ENCODE measurements at places on chromosomes 16 and 17.

DNA sequence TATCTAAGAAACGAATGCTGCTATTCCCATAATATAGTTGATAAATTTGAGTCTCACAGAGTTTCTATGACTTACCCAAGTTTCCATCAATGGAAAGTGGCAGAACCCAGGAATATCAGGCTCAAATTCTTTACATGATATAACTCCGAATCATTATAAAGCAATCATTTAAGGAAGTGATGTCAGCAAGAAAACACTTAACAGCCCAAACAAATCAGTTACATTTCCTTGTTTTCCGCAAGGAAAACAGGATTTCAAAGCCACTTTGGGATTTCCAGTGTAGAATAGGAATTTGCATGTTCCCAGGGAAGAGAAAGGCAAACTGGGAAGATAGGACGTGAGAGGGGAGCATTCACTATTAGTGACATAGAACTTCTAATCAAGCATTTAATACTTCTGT, 311.4 kb upstream of the GOT2 start:
- no peaks in the 10 kb centered on the region for H3K27me3 ChIP-seq
- no peak overlapping the region for H3K4me3 ChIP-seq
- H3K4me1 ChIP-seq = no peaks in the 10 kb centered on the region
- H3K27ac ChIP-seq = no peak overlapping the region

DNA sequence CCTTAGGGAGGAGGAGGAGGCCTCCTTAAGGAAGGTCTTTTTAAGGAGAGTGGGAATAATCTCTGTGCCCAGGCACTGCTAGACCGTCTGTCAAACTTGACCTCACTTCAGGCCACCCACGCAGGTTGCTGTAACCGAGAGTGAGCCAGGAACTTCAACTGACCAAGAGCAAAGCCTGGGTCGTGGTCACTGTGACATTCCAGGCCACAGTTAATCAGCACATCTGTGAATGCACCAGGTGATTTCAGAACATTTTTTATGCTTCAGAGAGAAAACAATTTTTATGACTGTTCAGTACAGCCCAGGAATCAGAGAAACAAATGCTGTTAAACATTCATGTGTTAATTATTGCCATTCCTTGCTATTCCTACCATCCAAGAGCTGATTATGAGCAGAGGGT, 226.6 kb upstream of the ASIC2 start:
- DNase-seq = no peak
- H3K36me3 ChIP-seq = no peaks in the 10 kb centered on the region
- H3K27me3 ChIP-seq = no peaks in the 10 kb centered on the region
- no peak overlapping the region for H3K27ac ChIP-seq
- no peaks in the 10 kb centered on the region for H3K4me1 ChIP-seq
- no peak overlapping the region for H3K4me3 ChIP-seq

DNA sequence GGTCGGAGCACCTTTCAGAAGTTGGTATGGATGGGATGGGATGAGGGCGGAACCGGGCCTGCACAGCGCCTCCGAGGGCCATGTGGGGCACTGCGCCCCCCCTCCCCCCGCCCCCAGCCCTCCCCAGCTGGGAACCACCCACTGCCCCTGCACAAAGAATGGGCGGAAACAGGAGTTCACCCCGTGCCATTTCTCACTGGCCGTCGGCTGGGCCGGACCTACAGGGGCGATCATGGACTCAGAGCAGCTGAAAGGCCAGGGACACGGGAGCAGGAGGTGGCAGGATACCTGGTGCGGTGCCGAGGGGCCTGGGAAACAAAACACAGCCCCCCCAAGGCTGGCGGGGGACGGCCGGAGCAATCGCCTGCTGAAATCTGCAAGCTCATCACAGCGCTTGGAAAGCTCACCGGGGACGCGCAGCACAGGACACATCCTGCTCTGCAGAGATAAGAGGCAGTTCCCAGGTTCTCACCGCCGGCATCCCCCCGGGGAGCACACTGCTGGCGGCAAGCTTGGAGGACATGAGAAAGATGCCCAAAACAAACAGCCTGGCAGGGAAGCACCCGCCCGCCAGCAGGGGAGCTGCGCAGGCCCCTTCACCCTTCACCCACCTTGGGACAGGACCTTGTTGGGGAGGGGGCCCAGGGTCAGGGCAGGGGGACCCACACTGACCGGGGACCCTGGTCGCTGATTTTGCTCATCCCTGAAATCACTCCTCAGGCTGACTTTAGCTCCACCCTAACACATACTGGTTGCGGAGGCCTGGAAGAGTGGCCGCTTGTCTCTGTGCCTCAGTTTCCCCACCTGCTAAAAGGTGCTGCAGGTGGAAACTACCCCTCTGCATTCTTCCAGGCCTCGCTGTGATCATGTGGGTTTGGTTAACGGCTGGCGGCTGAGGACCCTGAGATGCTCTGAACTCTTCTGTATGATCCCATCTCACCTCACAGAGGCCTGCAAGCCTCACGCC, 263.9 kb downstream of the C16orf95 start:
- no peaks in the 10 kb centered on the region for H3K36me3 ChIP-seq
- no peak overlapping the region for H3K27ac ChIP-seq
- no peaks in the 10 kb centered on the region for H3K4me1 ChIP-seq
- H3K4me3 ChIP-seq = no peak overlapping the region
- DNase-seq = no peak
- peaks cover 76% of the 10 kb centered on the region for H3K27me3 ChIP-seq

- H3K36me3 ChIP-seq = no peaks in the 10 kb centered on the region
- DNase-seq = no peak
- no peak overlapping the region for H3K4me3 ChIP-seq
- H3K4me1 ChIP-seq = no peaks in the 10 kb centered on the region
- no peak overlapping the region for H3K27ac ChIP-seq
- peaks cover 85% of the 10 kb centered on the region for H3K27me3 ChIP-seq
Measured at GRCh38 chr16:87652799-87653198, 50.5 kb downstream of the JPH3 start.

- no peaks in the 10 kb centered on the region for H3K36me3 ChIP-seq
- no peaks in the 10 kb centered on the region for H3K4me1 ChIP-seq
- no peak for DNase-seq
- peaks cover 15% of the 10 kb centered on the region for H3K27me3 ChIP-seq
Measured at GRCh38 chr17:5630434-5630833, 46.1 kb upstream of the NLRP1 start.

GRCh38 chr16:74031551-74031950, 265.1 kb upstream of the PSMD7 start:
- H3K27me3 ChIP-seq = no peaks in the 10 kb centered on the region
- no peak for DNase-seq
- H3K4me1 ChIP-seq = no peaks in the 10 kb centered on the region

DNA sequence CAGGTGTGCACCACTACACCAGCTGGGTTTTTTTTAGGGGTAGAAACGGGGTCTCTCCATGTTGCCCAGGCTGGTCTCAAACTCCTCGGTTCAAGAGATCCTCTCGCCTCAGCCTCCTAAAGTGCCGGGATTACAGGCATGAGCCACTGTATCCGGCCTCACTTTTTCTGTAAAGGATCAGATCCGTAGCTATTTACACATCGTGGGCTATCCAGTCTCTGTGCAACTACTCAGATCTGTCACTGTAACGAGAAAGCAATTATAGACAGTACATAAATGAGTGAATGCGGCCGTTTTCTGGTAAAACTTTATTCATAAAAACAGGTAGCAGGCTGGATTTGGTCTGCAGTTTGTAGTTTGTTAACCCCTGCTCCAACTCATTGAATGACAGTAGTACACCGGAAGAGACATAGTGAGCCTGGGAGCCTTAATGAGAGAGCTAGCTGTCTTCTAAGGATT, 44.5 kb downstream of the VMP1 start:
- no peak for DNase-seq
- no peaks in the 10 kb centered on the region for H3K4me1 ChIP-seq
- H3K27me3 ChIP-seq = no peaks in the 10 kb centered on the region
- H3K27ac ChIP-seq = no peak overlapping the region

DNA sequence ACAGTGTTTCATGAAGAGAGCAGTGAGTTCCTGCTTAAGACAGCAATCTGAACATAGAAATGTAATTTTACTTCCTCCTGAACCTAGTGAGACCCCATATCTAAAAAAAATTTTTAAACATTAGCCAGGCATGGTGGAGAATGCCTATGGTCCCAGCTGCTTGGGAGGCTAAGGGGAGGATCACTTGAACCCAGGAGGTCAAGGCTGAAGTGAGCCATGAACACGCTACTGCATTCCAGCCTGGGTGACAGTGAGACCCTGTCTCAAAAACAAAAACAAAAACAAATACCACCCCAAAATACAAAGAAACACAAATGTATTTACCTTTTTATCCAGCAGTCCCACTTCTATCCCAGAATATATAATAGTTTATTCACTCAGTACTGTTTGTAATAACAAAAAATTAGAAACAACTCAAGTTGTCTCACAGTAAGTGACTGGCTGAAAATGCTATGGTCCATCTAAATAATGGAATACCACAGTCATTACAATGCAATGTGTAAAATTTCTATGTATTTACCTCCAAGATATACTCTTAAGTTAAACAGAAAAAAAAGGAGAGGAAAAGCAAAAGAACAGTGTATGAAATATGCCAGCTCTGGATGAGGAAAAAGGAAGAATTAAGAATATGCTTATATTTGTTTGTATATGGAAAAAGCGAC, 16.3 kb downstream of the CFDP1 start:
- H3K27ac ChIP-seq = no peak overlapping the region
- no peaks in the 10 kb centered on the region for H3K4me1 ChIP-seq
- H3K4me3 ChIP-seq = no peak overlapping the region
- no peaks in the 10 kb centered on the region for H3K27me3 ChIP-seq
- no peak for DNase-seq
- H3K36me3 ChIP-seq = no peaks in the 10 kb centered on the region

GRCh38 chr17:73338050-73338521, 26.3 kb upstream of the CDC42EP4 start:
- H3K27me3 ChIP-seq = no peaks in the 10 kb centered on the region
- no peak for DNase-seq
- no peak overlapping the region for H3K27ac ChIP-seq
- no peaks in the 10 kb centered on the region for H3K36me3 ChIP-seq
- H3K4me3 ChIP-seq = no peak overlapping the region
- no peaks in the 10 kb centered on the region for H3K4me1 ChIP-seq

DNA sequence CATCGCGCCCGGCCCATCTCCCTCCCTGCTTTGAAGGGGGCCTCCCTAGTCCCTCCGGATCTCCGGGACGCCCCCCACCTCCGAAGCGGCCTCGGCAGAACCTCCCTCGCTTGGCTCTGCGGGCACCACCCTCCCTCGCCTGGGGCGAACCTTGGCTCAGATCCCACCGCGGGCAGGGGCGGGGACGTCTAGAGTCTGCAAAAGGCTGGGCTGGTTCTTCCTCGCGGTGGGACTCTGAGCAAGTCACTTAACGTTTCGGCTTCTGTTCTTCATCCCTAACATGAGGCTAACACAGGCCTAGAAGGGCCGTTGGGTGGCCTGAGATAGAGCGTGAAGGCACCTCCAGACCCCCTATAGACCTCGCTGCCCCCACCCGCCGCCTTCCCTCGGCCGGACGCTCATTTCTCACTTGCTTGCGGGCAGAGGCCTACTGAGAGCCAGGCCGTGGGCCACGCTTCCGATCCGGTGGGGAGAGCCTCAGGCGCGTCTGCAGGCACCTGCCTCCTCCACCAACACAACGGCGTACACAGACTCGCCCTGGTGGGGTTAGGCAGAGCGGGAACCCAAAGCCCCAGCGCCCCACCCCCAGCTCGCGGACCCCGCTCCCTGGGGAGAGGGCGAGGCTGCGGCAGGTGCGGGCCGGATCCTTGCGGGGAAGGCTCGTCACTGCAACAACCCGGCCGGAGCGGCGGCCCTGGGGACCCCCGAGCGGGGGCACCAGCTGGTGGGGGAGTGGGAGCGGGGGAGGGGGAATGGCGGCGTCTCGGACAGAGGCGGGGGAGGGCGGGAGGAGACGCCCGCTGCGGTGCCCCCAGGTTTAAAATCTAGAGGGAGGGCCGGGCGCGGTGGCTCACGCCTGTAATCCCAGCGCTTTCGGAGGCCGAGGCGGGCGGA, 5.4 kb downstream of the MYO1C start:
- no peaks in the 10 kb centered on the region for H3K36me3 ChIP-seq
- H3K27me3 ChIP-seq = no peaks in the 10 kb centered on the region
- DNase-seq = no peak

DNA sequence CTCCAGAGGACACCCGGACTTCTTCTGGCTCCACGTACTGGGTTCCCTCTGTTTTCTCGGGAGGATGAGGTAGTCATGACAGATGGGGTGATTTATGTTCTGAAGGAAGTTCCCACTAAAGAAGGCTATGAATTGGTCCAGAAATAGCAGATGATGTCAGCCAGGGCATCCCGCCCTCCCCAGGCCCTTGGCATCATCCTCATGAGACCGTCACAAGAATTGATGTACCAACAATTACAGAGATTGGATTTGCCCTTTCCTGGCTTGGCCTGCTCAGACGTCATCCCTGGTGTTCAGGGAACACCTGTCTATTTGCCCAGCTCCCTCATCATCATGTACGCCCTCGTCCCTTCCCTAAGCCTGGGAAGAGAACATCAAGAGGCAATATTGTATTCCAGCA, 102.8 kb upstream of the CCL1 start:
- H3K4me1 ChIP-seq = peaks cover 17% of the 10 kb centered on the region
- DNase-seq = no peak
- H3K4me3 ChIP-seq = no peak overlapping the region
- no peak overlapping the region for H3K27ac ChIP-seq

- no peak overlapping the region for H3K4me3 ChIP-seq
- H3K36me3 ChIP-seq = no peaks in the 10 kb centered on the region
- peaks cover 20% of the 10 kb centered on the region for H3K27me3 ChIP-seq
- H3K4me1 ChIP-seq = peaks cover 11% of the 10 kb centered on the region
Measured at GRCh38 chr17:68777856-68778694, 176.9 kb upstream of the FAM20A start.

GRCh38 chr16:11890231-11890965, 25.4 kb downstream of the GSPT1 start:
- H3K27me3 ChIP-seq = no peaks in the 10 kb centered on the region
- peaks cover 21% of the 10 kb centered on the region for H3K36me3 ChIP-seq
- no peak overlapping the region for H3K27ac ChIP-seq
- H3K4me1 ChIP-seq = no peaks in the 10 kb centered on the region
- H3K4me3 ChIP-seq = no peak overlapping the region
- DNase-seq = no peak

- no peak for DNase-seq
- no peak overlapping the region for H3K4me3 ChIP-seq
- peaks cover 15% of the 10 kb centered on the region for H3K4me1 ChIP-seq
- no peaks in the 10 kb centered on the region for H3K36me3 ChIP-seq
Measured at GRCh38 chr17:42243493-42243982, 32.7 kb downstream of the STAT5B start.

DNA sequence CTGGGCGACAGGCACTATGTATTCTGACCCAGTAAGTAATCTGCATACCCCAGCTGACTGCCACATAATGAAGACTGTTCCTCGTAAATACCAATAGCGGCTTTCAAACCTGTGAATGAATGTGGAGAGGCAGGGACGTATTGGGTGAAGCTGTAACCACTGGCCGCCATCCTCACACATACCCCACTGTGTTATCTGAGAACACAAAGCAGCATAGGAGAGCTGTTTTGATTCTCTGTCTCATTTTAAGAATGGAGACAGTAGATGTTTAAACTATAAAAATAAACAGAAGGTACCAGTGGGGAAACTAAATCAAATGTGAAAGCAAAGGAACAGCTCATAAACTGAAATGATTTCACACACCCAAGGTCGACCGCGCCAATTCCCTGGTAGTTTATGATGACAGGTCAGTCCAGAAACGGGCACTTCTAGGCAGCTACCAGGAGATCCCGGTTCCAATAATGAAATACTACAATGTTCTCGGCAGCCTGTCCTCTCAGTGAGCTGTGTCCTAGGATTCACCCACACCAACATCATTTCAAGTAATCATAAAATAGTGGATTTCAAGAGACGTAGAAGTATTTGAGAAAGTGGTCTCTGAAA, 109.7 kb downstream of the ADCY9 start:
- no peaks in the 10 kb centered on the region for H3K4me1 ChIP-seq
- no peaks in the 10 kb centered on the region for H3K36me3 ChIP-seq
- no peak overlapping the region for H3K27ac ChIP-seq
- peaks cover 67% of the 10 kb centered on the region for H3K27me3 ChIP-seq
- no peak overlapping the region for H3K4me3 ChIP-seq
